ENCODE measurements at places on chromosomes 2 and 18.

- DNase-seq, result no peak
Measured at GRCh38 chr2:102239344-102239743, 52.5 kb downstream of the IL1RL2 start.

DNA sequence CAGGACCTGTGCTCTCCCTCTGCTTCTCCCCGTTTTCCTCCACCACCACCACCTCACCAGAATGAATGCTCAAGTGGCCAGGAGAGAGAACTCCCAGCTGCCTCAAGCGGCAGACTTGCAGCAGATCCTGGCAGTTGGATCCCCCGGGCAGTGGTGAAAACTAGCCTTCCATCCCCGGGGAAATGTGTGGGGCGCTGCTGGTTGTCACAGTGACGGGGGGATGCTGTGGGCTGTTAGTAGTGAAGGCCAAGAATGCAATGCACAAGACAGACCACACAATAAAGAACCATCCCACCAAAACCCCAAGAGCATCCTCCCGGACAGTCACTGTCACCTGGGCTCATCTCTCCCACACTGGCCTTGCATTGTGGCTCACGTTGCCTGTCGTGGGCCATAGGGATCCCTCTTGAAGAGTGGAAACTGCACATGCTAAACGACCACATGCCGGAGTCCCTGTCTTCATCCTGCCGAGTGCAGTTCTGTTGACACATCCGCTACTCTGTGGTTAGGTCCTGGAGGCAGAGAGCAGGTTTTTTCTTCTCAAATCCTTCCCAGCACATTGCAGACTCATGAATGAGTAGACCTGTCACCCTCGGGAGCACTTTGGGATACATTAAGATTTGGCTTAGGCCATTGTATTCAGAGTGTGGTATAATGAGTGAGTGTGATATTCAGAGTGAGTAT is 13.5 kb downstream of the SPATA3 start:
- DNase-seq, result no peak

DNA sequence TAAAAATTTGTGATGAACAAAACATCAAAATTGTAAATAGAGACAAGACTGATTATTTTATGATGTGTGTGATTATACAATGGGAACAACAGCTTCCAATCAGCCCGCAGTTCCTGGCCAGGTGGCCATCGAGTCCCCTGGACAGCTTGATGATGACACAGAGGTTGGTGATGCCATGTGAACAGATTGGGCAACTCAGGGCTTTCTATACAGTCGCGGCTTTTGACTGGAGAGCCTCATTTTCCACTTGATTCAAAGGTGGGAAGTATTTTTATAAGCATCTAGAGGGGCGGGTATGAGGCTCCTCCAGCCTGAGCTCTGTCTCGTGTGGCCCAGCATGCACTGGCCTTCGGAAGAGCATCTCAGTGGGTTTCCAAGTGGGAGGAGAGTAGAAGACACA is 14.9 kb upstream of the HPCAL1 start:
- no peak for DNase-seq

- DNase-seq, result no peak
Measured at GRCh38 chr2:161102770-161103450, 57.3 kb upstream of the TANK start.

- no peak for DNase-seq
Measured at GRCh38 chr2:174750923-174751441, 13.3 kb downstream of the CHRNA1 start.

DNA sequence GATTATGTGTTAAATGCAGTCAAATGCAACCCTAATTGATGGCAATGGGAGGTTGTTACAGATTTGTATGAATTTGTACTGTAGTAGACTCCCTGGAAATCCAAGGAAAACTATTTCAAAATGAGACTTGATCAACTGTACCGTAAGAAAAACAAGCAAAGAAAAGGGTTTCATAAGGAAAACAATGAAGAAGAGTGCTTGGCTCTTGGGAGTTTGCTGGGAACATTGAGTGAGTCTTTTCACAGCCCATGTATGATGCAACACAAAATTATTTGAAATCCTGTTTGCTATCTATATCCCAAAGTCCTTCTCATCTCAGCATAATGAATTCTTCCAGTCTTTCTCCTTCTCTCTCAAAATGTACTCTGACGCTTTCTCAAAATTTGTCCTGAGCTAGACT is 67.0 kb upstream of the OSR1 start:
- no peak for DNase-seq

GRCh38 chr18:37565977-37566478 is 430 bp upstream of the CELF4 start:
- no peak for DNase-seq

DNA sequence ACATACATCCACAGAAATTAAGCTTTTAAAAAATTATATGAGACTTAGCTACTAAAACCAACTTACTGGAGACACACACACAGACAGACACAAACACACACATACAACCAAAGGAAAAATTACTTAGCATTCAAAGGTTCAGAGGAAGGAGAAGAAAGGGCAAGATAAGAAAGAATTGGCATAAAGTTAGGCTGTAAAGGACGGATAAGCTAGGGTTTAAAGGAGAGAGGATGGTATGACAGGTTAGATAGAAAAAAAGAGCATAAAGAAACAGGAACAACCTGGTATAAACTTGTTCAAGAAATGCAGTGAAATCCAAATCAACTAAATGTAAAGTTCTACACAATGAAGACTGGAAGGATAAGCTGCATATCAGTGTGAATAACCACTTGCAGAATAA is 73.4 kb downstream of the SLC66A3 start:
- DNase-seq, result no peak

- no peak for DNase-seq
Measured at GRCh38 chr2:50346629-50347357, 685.1 kb downstream of the NRXN1 start.

GRCh38 chr2:144718376-144718775 is 198.5 kb upstream of the ZEB2 start:
- no peak for DNase-seq

DNA sequence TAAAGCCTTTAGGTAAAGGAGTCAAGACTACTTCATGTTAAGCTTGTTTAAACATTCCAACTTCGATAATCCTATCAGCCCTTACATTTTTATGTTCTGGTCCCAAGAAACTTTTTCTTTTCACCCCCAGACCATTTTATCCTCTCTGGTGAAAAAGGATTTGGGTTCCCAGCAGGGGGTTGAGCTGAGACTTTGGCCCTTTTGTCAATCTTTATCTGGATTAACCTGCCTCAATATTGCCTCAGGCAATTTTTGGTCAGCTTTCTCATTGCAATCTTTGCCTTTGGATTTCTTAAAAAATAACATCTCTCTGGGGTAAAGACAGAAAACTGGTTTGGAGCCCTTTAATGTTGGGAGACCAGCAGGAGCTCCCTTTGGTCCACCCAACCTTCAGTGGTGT is 33.9 kb upstream of the CSRNP3 start:
- no peak for DNase-seq

All from AML-193 (cell line).